ENCODE measurements at places on chromosomes 12 and 14. TPM values are rescaled to one million over a fixed set of nuclear protein-coding genes. Genes with fewer than 3 reads are reported as not detected.

GRCh38 chr12:131065801-131066200 is 112.1 kb downstream of the ADGRD1 start:
- H3K27ac ChIP-seq = no peak overlapping the region
- no peaks in the 10 kb centered on the region for H3K36me3 ChIP-seq
- no peak overlapping the region for H3K4me3 ChIP-seq
- H3K4me1 ChIP-seq = no peaks in the 10 kb centered on the region

DNA sequence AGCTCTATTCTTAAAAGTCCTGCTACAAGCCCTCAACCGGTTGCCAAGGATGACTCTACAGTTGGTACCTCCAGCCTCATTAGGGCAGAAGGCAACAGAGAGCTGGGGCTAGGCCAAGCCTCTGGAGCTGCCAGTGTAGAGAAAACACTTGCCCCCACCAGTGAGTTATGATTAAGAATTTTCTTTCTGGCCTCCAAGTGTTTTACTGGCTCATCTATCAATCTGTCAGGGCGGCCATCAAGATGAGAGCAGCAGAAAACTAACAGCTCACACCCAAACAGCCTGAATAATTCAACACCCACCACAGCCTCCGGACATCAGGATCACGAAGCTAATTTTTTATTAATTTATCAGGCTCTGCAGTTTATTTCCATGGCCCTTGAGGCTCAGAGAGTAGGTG is 40.7 kb upstream of the CMKLR1 start:
- no peaks in the 10 kb centered on the region for H3K36me3 ChIP-seq
- no peak overlapping the region for H3K4me3 ChIP-seq
- no peak overlapping the region for H3K27ac ChIP-seq
- DNase-seq = no peak
- peaks cover 4% of the 10 kb centered on the region for H3K27me3 ChIP-seq
- peaks cover 3% of the 10 kb centered on the region for H3K4me1 ChIP-seq

DNA sequence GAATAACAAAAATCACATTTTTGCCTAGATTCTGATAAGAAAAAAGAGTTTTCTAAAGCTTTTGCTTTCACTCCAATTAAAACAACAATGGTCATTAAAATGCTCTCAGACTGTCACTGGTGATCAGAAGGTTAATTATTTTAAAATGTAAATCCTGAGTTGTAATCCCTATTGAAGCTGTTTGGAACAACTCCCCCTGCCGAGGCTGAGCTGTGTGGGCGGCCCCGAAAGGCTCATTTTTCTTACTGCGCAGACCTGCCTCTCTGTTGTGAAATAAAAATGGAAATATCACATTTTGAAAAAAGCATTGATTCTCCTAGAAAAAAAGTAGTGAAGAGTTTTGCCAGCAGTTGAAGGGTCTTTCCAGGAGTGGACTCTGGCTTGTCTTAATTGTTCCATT is 174.8 kb upstream of the CDKN3 start:
- no peaks in the 10 kb centered on the region for H3K36me3 ChIP-seq
- H3K27me3 ChIP-seq = peaks cover 4% of the 10 kb centered on the region
- no peak for DNase-seq
- H3K27ac ChIP-seq = no peak overlapping the region

GRCh38 chr12:60042835-60043234 is 447.0 kb downstream of the SLC16A7 start:
- H3K27me3 ChIP-seq = no peaks in the 10 kb centered on the region
- no peak for DNase-seq
- no peak overlapping the region for H3K27ac ChIP-seq
- no peak overlapping the region for H3K4me3 ChIP-seq

TMTC2 gene
- 3.6 TPM for total RNA-seq

DNA sequence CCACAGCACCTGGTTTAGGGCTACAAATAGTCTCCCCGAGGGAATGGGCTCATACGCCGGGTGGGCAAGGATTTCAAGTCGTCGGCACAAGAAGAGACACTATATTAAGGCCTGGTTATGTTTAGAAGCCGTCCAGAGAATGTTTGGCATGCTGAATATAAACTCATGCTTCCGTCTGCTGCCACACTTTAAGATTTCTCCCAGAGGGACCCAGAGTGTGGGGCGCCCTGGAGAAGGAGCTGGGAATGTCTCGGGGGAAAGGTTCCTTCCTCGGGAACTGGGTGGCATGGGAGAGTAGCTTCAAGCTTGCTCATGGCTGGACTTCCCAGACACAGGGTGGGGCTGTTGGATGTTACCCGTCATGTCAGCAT is 295.7 kb downstream of the CACNA1C start:
- DNase-seq = no peak
- H3K36me3 ChIP-seq = peaks cover 6% of the 10 kb centered on the region
- H3K4me1 ChIP-seq = peaks cover 17% of the 10 kb centered on the region
- peaks cover under 1% of the 10 kb centered on the region for H3K27me3 ChIP-seq
- H3K4me3 ChIP-seq = no peak overlapping the region
- H3K27ac ChIP-seq = no peak overlapping the region

- H3K4me1 ChIP-seq = peaks cover 45% of the 10 kb centered on the region
- no peak overlapping the region for H3K4me3 ChIP-seq
- H3K27ac ChIP-seq = peak overlapping the region; percentile 91
- H3K36me3 ChIP-seq = peaks cover 4% of the 10 kb centered on the region
- DNase-seq = no peak
Observed at GRCh38 chr12:32893458-32893857, 3.1 kb downstream of the PKP2 start.

CLEC9A gene
- total RNA-seq = not detected

TCHP gene
- 20.8 TPM for total RNA-seq

DNA sequence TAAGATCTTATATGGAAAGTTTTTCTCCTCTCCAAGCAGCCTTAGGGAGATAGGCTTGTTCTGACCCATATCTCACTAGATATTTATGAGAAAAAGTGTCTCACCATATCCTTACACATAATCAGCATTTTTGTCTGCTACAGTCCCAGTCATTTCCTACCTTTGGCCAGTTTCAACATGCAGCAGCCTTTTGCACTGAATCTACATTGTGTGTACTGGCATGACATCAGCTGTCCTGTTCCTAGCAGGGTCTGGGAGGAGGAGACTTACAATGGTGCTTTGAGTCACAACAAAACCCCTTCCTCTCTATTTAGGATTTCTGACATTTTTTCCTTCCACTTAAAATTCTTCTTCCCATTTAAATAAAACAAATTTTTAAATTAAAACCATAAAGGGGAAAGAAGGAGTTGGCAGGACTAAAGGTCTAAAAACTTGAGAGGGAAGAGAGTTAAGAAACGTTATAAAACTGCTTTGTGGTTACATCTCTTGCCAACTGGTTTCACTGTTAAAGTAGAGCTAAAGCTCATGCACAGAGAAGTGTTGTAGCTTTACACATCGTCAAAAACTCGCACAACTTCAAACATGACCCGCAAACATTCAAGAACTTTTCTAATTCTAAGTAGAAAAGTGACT is 53.3 kb upstream of the CERS5 start:
- peak overlapping the region; percentile 70 for H3K27ac ChIP-seq
- no peak for DNase-seq
- H3K4me1 ChIP-seq = peaks cover 3% of the 10 kb centered on the region
- no peaks in the 10 kb centered on the region for H3K27me3 ChIP-seq
- no peaks in the 10 kb centered on the region for H3K36me3 ChIP-seq

HPD gene
- not detected for total RNA-seq

CAPS2 gene
- total RNA-seq = 2.1 TPM

KLRG1 gene
- total RNA-seq = 2.1 TPM

- H3K27ac ChIP-seq = no peak overlapping the region
- DNase-seq = no peak
- H3K4me3 ChIP-seq = no peak overlapping the region
Observed at GRCh38 chr12:95739561-95740313, 50.8 kb downstream of the NTN4 start.

HCAR2 gene
- not detected for total RNA-seq

CAPRIN2 gene
- 19.8 TPM for total RNA-seq

NRIP2 gene
- 0.13 TPM for total RNA-seq

PRB2 gene
- not detected for total RNA-seq

DNA sequence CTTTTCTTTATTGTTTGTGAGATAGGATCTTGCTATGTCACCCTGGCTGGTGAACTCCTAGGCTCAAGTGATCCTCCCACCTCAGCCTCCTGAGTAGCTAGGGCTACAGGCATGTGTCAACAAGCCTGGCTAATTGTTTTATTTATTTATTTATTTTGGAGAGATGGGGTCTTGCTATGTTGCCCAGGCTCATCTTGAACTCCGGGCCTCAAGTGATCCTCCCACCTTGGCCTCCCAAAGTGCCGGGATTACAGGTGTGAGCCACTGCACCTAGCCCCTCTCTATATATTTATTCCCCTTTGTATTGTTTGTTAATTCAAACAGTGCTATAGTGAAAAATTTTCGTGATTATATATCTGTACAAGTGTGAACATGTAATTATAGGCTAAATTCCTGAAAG is 123.3 kb downstream of the DAAM1 start:
- H3K4me1 ChIP-seq = peaks cover 2% of the 10 kb centered on the region
- no peak overlapping the region for H3K27ac ChIP-seq
- no peaks in the 10 kb centered on the region for H3K27me3 ChIP-seq
- no peak overlapping the region for H3K4me3 ChIP-seq

GRCh38 chr12:29071099-29071498 is 78.0 kb upstream of the FAR2 start:
- no peak overlapping the region for H3K27ac ChIP-seq
- peaks cover 7% of the 10 kb centered on the region for H3K4me1 ChIP-seq
- no peak for DNase-seq

- no peaks in the 10 kb centered on the region for H3K27me3 ChIP-seq
- H3K27ac ChIP-seq = no peak overlapping the region
- H3K4me3 ChIP-seq = no peak overlapping the region
Observed at GRCh38 chr12:73421832-73422231, 1115.8 kb upstream of the ATXN7L3B start.

GRCh38 chr14:73610687-73611086 is 1.6 kb upstream of the ACOT6 start:
- no peaks in the 10 kb centered on the region for H3K4me1 ChIP-seq
- peaks cover 6% of the 10 kb centered on the region for H3K36me3 ChIP-seq

APOF gene
- total RNA-seq = not detected

- H3K27me3 ChIP-seq = no peaks in the 10 kb centered on the region
- peaks cover 5% of the 10 kb centered on the region for H3K36me3 ChIP-seq
- DNase-seq = no peak
- H3K4me3 ChIP-seq = no peak overlapping the region
- H3K27ac ChIP-seq = no peak overlapping the region
Observed at GRCh38 chr12:89476232-89476631, 48.4 kb downstream of the GALNT4 start.

DNA sequence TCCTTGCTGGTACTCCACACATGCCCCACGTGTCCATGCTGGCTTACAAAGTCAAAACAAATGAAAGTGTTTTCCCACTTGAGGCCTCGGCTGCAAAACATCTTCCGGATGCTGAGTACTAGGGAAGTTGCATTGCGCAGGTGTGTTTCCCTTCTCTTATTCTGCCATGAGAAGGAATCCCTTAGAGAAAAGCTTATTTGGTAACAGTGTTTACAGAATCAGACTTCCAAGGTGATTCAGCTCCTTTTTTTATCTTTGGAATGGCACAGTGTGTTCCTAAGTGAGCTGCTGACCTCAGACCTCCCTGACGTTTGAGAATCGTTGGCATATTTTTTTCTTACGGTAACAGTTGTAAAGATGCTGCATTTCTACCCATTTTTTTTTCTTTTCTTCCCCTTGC is 211.3 kb downstream of the ESR2 start:
- peaks cover 9% of the 10 kb centered on the region for H3K36me3 ChIP-seq
- H3K27ac ChIP-seq = no peak overlapping the region
- H3K27me3 ChIP-seq = no peaks in the 10 kb centered on the region
- no peak for DNase-seq
- no peak overlapping the region for H3K4me3 ChIP-seq

- H3K36me3 ChIP-seq = no peaks in the 10 kb centered on the region
- H3K27ac ChIP-seq = no peak overlapping the region
- no peaks in the 10 kb centered on the region for H3K4me1 ChIP-seq
- DNase-seq = no peak
Observed at GRCh38 chr14:66315548-66315947, 170.6 kb upstream of the CCDC196 start.

DNA sequence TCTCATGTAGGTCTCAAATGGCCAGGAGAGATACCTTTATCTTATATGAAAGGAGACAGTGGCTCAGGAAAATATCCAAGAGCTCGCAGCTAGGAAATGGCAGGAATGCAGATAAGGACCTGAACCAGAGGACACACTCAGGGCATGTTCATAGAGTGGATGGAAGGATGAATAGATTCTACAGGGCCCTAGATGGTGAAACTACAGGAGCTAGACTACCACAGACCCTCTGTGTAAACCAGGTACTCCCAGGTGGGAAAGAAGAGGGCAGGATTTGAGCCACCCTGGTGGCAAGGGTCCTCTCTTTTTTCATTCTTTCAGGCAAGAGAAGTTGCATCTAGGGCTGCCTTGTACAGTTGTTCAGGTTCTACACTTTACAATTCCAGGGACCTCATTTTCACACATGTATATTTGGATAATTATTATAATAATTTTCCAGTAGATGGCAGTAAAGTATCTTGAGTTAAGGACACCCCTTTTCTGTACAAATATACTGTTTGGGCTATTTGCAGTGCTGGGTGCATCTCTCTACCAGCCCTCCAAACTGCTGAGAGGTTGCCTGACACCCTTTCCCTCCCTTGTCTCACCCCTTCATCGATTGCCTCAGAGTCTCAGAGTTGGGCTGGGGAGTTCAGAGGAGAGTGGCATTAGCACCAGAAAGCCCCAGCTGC is 10.5 kb upstream of the ZDHHC22 start:
- H3K4me1 ChIP-seq = no peaks in the 10 kb centered on the region
- no peaks in the 10 kb centered on the region for H3K36me3 ChIP-seq
- H3K27ac ChIP-seq = no peak overlapping the region

DNA sequence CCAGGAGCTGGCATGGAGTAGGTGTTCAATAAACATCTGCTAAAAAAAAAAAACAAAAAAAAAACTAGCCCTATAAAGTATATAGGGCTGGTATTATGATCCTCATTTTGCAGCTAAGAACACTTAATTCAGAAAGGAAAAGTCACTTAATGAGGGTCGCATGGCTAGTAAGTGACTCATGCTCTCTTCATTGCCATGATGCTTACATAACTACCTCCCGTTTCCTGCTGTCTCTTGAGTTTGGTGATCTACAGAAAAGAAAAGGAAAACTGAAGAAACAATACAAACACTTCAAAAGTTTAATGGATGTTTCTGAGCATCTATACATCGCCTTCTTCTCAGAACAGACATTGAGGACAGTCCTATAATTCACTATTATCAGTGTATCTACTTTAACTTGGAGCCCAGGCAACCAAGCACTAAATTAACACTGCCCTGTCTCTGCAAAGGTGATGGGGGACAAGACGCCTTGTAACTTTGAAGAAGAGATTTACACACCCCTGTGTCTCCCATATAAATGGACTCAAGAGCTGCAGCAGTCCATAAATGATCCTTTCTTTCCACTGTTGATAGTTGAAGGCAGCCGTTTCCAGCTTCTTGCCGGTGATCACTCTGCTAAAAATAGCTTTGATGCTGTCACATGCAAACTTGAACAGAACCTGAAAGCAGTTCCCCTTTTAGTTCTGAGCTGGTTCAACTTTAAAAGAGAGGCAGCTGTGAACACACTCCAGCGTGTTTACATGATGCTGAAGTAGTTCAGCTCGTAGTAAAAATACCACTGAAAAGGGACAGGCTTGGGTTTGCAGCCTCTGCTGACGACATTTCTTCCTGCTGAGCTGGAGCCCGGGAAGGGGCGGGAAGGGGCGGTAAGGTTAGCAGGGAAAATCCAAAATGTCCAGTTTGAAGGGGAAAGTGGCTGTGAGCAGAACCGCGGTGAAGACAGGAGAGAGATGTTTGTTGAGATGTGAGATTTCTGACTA is 113.3 kb downstream of the FOXN3 start:
- H3K36me3 ChIP-seq = peaks cover 13% of the 10 kb centered on the region
- H3K27ac ChIP-seq = peak overlapping the region; percentile 76
- peaks cover 25% of the 10 kb centered on the region for H3K4me1 ChIP-seq
- peak overlapping the region; percentile 19 for H3K4me3 ChIP-seq

SOAT2 gene
- not detected for total RNA-seq

SLC17A8 gene
- total RNA-seq = not detected

- no peaks in the 10 kb centered on the region for H3K36me3 ChIP-seq
- H3K4me1 ChIP-seq = no peaks in the 10 kb centered on the region
- no peak overlapping the region for H3K4me3 ChIP-seq
- DNase-seq = no peak
- H3K27me3 ChIP-seq = no peaks in the 10 kb centered on the region
Observed at GRCh38 chr12:59724011-59724695, 128.3 kb downstream of the SLC16A7 start.

Measured in endothelial cell (in vitro differentiated cells).